Suprapubic skin (tissue), 4 donors: ENCODE measurements at places on chromosomes 2 and 18. TPM values are rescaled to one million over a fixed set of nuclear protein-coding genes. Genes with fewer than 3 reads are reported as not detected.

GRCh38 chr2:127138281-127138680 is 31.3 kb upstream of the BIN1 start:
- DNase-seq: no peak

The CYP26B1 gene
- 61.5 TPM for total RNA-seq

The PTMA gene
- 781 TPM for total RNA-seq

The RAB27B gene
- total RNA-seq: 18.0 TPM

- peak; percentile 70 for DNase-seq
These were observed 428.3 kb downstream of the MBD2 start for GRCh38 chr18:53796040-53796729.

- DNase-seq: peak; percentile 62
These were observed 25.5 kb upstream of the PXDN start for GRCh38 chr2:1769703-1770422.

DNA sequence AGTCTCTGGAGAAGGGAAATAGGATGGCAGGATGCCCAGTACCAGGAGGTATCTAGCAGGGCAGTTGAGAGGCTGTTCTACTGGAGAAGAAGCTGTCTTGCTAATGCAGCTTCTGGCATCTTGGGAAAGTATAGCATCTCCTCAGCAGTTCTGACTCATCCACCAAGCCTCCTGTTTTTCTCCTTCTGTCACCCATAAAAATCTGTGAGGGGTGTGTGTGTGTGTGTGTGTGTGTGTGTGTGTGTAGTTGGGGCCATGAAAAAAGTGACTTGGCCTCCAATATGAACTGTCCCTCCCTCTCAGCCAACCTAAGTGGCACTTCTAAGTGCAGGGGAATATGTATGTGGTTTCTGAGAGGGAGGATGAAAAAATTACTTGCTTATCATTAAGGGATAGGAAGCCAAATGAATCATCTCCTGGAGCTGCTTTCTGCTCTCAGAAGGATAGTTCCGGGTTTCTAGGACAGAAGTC is 83.9 kb downstream of the CBLN2 start:
- DNase-seq: no peak

The APOB gene
- total RNA-seq: 5.4 TPM

DNA sequence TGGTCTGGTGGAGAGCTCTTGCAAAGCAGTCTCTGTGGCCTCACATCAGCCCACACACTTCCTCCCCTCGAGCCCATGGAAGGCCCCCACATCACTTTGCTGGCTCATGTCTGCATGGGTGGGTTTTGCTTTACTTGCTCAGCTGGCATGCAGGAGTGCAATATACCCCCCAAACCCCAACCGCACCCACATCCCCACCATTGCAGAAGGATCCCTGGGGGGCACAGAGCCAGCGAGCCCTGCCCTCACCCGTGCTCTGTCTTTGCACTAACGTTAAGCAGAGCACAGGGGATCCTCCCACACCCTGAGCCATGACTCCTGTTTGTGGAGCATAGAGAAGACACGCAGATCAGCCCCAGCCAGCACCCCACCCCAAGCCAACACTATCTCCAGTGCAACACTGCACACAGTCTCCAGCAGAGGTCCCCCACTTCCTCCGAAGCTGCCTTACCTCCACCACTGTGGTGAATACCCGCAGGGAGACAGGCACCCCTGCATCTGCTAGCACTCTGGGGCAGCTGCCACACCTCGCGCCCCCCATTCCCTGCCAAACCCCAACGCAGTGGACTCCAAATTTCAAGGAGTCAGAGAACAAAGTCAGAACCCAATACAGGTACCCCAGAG is 177.8 kb upstream of the RGPD4 start:
- DNase-seq: no peak

- no peak for DNase-seq
These were observed 184.6 kb upstream of the OSR1 start for GRCh38 chr2:19542796-19543662.
